ENCODE measurements at places on chromosomes 11 and 22.

- DNase-seq: no peak
Measured at GRCh38 chr22:37744589-37744988, 47.7 kb downstream of the TRIOBP start.

DNA sequence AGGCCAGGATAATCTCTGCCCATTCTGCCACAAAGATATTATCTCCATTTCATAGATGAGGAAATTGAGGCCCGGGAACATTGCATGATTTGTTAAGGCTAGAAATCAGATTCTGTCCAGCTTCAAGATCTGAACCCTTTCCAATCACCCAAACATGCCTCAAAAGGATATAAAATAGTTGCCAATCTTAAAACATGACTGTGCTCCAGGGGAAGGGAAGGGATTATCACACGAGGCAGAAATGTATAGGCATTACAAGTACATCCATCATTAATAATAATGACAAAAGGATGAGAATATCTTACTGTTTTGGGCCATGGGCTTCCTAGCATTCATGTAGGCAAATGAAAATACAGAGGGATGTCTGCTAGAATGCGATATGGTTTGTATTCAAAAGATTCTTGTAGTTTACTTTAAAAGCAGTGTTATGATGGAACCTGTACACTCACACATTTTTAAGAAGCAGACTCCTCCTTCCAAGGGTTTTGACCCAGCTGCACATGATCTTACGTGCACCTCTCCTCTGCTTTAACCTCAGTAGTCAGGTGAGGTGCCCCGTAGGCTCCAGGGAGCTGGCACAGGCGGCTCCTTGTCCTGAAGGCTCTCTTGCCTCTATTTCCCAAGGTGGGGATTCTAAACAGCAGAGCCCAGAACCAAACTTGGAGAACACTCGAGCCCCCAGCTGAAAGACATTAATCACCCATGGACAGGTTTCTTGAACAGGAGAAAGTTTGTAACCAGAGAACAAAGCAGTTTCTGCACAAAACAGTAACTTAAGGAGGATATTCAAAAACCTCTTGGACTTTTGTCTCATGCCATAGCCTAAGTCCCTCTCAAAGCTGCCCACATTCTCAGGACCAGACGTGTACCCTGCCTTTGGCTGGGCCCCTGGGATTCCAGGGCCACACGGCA is 36.0 kb downstream of the PARVA start:
- DNase-seq: no peak

- no peak for DNase-seq
Measured at GRCh38 chr22:48797731-48798130, 1029.9 kb downstream of the BRD1 start.

DNA sequence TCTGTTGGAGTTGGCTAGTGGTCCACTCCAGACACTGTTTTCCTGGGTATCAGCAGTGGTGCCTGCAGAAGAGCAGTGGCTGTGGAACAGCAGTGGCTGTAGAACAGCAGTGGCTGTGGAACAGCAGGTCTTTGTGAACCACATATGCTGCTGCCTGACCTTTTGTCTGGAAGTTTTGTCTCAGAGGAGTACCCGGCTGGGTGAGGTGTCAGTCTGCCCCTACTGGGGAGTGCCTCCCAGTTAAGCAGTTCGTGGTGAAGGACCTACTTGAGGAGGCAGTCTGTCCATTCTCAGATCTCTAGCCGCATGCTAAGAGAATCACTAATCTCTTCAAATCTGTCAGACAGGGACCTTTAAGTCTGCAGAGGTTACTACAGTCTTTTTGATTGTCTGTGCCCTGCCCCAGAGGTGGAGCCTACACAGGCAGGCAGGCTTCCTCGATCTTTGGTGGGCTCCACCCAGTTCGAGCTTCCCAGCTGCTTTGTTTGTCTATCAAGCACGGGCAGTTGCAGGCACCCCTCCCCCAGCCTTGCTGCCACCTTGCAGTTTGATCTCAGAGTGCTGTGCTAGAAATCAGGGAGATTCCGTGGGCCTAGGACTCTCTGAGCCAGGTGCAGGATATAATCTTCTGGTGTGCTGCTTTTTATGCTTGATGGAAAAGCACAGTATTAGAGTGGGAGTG is 89.1 kb upstream of the TRIM48 start:
- DNase-seq: no peak

DNA sequence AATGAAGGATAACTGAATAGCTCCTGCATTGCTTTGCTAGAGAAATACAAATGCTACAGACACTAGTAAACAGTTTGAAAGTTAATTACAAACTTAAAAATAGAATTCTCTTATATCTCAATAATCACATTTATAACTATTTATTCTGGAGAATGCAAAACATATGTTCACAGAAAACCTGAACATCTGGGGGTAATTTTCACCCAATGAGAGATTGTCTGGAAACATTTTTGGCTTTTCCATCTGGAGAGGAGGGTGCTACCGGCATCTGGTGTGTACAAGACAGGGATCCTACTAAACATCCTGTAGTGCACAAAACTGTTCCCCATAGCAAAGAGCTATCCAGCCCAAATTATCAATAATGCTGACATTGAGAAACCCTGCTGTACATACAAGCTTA is 378.4 kb upstream of the CHORDC1 start:
- DNase-seq: no peak

DNA sequence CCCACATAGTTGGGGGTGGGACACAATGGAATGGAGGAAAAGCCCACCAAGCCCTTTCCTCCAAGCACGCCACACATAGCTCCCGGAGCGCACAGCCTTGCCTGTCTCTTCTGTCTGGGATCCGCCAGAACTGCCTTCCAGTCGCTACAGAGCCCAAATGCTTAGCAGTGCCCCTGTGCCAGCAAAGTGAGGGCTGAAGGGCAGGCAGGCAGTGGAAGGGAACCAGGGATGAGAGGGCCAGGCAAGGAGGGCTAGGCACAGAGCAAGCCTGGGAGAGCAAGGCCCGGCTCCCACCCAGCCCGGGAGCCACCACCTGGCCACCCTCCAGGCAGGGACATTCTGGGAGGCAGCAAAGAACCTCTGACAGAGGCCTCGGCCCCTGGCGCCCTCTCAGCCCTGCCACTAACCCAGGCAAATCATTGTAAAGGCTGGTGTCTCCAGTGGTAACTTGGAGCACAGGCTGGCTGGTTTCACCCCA is 32.5 kb downstream of the PPP2R1B start:
- DNase-seq: no peak

Measured in central memory CD8-positive, alpha-beta T cell (primary cell).